T-cell (primary cell): ENCODE measurements at places on chromosomes 5 and 9. TPM values are rescaled to one million over a fixed set of nuclear protein-coding genes. Genes with fewer than 3 reads are reported as not detected.

- DNase-seq = no peak
These were observed 71.4 kb downstream of the SLC12A2 start for GRCh38 chr5:128154943-128155342.

Gene CCIN
- total RNA-seq = 0.68 TPM

Gene PCDHA7
- total RNA-seq = not detected

- DNase-seq = no peak
These were observed 158.8 kb upstream of the SPEF2 start for GRCh38 chr5:35458824-35459207.

- no peak for DNase-seq
These were observed 41.9 kb upstream of the MACIR start for GRCh38 chr5:103216697-103217096.

DNA sequence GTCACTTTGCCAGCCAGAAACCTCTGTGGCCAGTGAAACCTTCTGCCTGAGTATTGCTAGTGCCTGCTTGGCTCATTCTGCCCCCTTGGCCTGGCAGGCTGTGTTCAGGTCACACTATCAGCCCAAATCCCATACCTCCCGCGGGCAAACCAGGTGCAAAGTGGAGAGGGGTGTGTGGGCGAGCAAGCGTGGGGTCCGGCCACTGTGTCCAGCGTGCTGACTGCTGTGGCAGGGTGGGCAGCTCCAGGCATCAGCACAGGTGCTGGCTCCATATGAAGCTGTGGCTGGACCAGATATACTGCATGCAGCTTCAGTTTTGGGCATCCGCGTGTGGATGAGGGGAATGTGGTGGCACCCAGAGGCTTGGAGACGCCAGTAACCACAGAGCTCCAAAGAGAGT lies 576.5 kb upstream of the EDIL3 start:
- DNase-seq = no peak

- DNase-seq = no peak
These were observed 29.1 kb downstream of the TRIO start for GRCh38 chr5:14172149-14172795.

DNA sequence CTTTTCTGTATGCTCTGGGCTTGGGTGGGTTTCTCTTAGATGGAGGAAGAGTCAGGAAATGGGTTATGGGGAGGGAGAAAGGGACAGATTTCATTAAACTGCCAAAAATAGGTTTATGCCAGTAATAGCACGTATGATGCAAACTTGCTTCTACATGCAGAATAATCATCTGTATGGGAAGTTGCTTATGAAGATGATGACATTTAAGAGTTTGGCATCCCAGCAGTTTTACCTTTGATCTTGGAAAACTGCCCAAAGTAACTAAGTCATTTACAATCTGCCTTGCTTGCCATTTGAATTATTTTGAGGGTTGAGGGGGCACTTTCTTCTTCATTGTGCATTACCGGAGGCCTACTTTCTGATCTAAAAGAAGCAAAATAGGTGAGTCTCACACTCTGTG lies 282.9 kb upstream of the ANKRD55 start:
- no peak for DNase-seq

DNA sequence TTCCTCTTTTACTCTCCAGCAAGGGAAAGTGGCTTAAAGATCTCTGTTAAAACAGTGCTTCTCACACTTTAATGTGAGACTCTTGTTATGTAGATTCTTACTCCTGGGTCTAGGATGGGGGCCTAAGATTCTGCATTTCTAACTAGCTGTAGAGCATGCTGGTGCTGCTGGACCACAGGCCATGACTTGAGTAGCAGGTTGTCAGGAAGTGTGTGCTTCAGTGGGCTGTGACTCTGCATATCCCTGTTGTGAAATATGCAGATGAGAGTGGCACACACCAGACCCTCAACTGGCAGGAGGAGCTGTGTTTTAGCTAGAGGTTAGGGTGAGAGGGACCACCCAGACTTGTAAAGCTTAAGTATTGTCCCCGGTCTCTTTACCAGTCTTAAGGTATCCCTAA lies 191.1 kb upstream of the DMRT1 start:
- no peak for DNase-seq

GRCh38 chr5:44189255-44189654 lies 200.0 kb downstream of the FGF10 start:
- no peak for DNase-seq

DNA sequence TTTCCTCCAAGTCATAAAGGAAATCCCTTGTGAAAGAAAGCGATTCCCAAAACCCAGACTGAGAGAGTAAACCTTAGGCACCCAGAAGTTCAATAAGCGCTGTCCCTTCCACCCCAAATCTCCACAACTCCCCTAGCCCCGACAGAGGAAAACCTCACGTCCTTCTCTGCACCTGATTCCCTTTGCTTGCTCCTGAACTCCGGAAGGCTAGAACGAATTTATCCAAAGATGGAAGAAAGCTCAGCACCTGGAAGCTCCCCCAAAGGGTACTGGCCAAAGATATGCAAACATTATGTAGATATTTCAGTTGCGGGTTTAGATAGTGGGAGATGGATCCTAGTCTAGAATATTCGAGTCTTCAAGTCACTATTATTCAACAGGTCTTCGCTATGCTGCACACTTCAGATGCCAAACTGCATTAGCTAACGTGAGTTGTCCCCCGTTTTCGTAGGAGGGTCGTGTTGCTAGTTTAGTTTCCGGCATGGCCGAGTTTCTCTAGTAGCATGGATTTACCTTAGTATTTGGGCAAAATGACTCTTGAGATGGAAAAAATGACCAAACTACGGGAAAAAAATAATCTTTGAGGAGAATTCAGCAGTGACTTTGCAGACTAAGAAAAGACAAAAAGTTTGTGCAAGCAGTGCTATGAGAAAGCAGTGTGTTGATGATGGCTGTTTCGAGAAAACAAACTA lies 27.7 kb downstream of the NR2F1 start:
- no peak for DNase-seq

GRCh38 chr5:171442287-171443042 lies 23.0 kb downstream of the FGF18 start:
- DNase-seq = no peak

- no peak for DNase-seq
These were observed 2.6 kb upstream of the PSIP1 start for GRCh38 chr9:15513335-15513734.

Gene PCDHB16
- not detected for total RNA-seq

- no peak for DNase-seq
These were observed 73.5 kb downstream of the MFAP3 start for GRCh38 chr5:154112255-154112654.

DNA sequence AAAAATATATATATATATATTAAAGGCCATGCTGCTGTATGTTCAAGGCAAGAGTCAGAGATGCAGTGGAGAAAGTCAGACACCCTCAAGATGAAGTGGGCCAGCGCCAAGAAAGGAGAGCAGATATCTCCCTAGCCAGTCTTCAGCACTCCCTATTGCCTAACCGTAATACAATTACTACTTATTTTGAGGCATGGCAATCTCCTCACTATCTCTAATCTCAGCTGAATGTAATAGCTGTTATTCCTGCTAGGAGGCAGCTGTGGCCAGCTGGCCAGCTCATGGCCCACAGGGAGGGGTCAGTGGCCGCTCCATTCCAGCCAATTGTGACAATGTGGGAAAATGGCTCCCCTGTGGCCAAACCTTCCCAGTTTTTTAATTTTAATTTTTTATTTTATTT lies 87.5 kb upstream of the FBXW11 start:
- no peak for DNase-seq

Gene CDK5RAP2
- total RNA-seq = 73.9 TPM

Gene ERBIN
- 119 TPM for total RNA-seq

Gene PCDHB6
- total RNA-seq = not detected

- no peak for DNase-seq
These were observed 17.6 kb upstream of the HEXB start for GRCh38 chr5:74667396-74667795.

GRCh38 chr9:114480746-114481435 lies 24.4 kb downstream of the WHRN start:
- DNase-seq = no peak

- DNase-seq = no peak
These were observed 6.1 kb downstream of the IL13 start for GRCh38 chr5:132663771-132664695.
